Spinal cord (tissue), 10 donors: ENCODE measurements at places on chromosomes 2 and 18. TPM values are rescaled to one million over a fixed set of nuclear protein-coding genes. Genes with fewer than 3 reads are reported as not detected.

Gene NT5C1B
- not detected for total RNA-seq

Gene BUB1
- total RNA-seq = 14.4 TPM

Gene RAB17
- 4.2 TPM for total RNA-seq

Gene AOX1
- 9.2 TPM for total RNA-seq

Gene SIX2
- 5.5 TPM for total RNA-seq

Gene UCN
- 0.79 TPM for total RNA-seq

Gene SLC23A3
- 0.69 TPM for total RNA-seq

Gene SLC4A5
- total RNA-seq = 22.3 TPM

Gene ADI1
- total RNA-seq = 84.4 TPM

- no peak for DNase-seq
Observed at GRCh38 chr2:144137705-144138428, 382.1 kb downstream of the ZEB2 start.

GRCh38 chr2:129883121-129883520 lies 96.3 kb upstream of the RAB6C start:
- DNase-seq = no peak

DNA sequence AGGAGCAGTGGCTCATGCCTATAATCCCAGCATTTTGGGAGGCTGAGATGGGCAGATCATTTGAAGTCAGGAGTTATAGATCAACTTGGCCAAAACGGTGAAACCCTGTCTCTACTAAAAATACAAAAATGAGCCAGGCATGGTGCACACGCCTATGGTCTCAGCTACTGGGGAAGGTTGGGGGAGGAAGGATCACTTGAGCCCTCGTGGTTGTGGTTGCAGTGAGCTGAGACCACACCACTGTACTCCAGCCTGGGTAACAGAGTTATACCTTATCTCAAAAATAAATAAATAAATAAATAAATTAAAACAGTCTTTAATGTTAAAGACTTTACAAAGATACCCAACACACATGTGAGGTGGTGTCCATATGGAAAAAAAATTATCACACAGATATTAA lies 134.0 kb downstream of the C2orf74 start:
- no peak for DNase-seq

GRCh38 chr18:36547544-36547943 lies 250.0 kb downstream of the FHOD3 start:
- DNase-seq = no peak

DNA sequence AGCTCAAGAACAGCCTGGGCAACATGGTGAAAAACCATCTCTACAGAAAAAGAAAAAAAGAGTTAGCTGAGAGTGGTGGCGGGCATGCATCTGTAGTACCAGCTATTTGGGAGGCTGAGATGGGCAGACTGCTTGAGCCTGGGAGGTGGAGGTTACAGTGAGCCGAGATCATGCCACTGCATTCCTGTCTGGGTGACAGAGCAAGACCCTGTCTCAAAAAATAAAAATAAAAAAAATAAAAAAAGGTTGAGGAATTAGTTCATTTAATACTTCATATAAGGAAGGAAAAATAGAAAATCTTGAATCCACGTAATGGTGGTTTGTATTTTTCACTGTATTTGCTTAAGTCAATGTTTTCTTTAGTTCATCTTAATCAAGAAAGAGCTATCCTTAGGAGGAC lies 241.7 kb downstream of the TGIF1 start:
- DNase-seq = no peak

GRCh38 chr18:68234131-68234530 lies 480.8 kb downstream of the TMX3 start:
- DNase-seq = no peak

- no peak for DNase-seq
Observed at GRCh38 chr2:85376291-85377065, 21.9 kb downstream of the ELMOD3 start.

DNA sequence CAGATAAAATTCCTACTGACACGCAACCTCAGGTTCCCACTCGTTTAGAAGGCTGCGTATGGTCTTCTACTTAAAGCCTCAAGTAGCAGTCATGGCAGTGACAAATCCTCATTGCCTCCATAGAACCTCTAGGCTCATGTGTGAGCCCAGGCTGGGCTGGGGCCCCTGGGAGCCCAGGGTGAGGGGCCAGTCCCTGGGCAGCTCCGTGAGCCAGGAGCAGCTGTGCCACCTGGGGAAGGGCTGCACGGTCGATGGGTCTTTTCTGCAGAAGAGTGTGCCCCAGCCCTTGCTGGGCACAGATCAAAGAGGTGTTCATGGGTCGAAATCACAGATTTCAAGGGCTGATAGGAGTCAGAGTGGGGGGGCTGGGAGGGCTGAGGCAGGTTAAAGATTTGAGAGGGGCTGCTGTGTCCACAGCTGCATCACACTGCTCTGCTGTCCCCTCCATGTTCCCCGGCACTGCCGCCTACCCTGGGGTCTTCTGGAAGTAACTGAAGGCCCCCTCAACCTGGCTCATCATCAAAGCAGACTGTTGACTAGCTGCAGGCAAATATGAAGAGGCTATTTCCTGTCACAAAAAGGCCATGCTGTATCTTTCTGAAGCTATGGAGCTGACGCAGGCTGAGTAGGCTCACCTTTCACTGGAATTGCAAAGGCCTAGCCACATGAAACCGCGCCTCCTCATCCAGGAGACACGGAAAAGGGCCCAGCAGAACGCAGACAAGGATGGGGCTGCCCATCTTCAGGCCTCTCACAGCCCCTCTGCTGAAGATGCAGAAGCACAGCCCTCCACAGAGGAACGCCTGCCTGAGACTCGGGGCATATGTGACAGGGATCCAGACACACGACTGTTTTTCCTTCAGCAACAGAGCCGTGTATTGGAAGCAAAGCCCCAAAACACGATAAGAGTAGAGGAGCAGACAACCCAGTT lies 35.7 kb upstream of the ALPP start:
- no peak for DNase-seq

DNA sequence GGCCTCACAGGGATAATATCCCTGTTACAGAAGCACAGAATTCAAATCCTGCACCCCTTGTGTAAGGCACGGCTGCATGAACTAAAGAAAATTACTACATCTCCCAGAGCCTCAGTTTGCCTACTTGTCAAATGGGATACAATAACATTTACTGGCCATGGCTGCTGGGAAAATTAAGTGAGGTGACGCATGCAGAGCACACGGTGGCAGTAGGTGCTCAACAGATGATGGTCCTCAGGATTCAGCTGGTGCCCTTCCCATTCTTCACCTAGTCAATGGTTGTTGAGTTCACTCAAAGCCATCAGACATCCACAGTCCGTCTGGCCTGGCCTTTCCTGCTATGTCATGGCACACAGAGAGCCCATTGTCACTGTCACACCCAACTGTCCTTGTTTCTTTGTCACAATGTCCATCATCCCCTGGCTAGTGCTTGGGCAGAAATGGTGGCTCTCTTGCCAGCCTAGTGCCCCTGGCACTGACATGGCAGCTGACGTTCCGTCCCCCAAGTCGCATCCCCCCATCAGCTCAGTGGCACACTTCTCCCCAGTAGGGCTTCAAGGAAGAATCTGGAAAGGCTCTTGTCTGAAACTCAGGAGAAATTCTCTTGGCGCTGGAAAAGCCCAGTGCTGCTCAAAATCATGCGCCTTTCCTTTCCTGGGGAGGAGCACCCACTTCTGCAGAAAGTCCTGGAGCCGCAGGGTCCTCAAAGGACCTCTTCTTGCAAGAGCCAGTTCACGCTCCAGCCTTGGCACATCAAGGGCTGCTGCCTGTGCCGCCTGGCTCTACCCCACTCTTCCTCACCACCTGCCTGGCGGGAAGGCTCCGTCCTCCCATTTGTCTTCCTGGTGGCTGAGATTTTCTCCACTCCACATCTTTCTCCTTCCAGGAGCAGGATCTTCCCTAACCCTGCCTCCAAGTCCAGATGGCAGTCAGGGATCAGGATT lies 55.9 kb upstream of the SLC66A3 start:
- no peak for DNase-seq

DNA sequence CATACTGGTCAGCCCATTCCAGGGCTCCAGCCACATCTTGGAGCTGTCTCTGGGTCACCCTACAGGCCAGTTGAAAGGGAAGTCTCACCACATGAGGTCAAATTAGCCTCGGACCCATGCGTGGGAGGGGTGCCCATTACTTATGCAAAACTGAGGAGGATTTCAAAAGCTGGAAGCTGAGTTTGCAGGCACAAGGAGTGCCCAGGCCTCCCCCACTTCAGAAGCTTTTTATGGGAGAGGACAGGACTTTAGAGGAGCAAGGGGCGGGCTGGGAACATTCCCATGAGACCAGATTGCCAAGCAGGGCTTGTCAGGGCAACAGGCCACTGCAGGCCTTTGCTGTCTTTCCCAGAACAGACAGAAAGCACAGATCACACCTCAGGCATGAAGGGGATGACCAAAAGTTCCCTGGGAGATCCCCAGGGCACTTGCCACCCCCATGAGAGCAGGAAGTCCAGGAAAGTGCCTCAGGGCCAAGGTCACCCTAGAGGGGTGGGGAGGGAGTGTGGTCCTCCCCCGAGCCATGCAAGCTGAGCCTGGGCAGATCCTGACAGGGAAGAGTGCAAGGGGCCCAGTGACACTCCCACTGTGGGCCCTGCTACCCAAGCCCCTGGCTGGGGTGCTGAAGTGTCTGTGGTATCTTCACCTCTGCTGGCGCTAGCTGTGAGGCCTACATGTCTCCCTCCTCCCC lies 267.7 kb downstream of the BCL11A start:
- DNase-seq = no peak

DNA sequence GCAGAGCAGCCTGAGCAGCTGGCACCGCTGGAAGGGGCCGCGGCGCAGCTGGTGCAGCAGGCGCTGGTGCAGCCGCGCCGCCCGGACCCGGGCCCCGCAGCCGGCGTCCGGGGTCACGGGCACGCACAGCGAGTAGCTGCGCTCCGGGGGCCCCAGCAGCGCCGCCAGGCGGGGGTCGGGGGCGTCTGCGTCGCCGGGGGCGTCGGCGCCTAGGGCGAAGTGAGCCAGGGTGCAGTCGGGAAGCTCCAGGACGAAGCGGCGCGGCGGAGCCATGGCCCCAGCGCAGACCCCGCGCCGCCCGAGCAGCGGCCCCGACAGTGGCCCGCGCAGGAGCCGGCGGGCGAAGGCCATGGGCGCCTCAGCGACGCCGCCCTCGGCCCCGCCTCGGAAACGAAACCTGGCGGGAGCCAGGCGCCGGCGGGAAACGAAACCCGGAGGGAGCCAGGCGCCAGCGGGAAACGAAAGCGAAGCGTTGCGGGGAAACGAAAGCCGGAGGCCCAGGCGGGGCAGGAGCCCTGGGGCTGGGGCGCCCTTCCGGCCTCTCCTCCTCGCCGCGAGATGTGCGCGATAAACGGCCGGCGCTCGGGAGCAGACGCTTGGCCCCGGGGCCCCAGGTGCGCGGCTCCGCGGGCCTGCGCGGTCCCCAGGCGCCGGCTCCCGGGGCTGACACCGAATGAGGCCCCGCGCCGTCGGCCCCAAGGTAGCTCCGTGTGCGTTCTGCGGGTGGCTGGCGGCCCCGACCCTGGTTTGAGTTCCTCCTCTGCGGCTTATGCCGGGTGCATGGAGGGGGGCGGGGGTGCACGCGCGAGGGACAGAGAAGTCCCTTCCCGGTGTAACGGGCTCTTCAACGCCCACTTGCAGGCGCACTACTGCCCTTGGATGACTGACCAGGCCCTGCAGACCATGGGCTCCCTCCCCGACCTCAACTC lies at the start of gene CMPK2:
TSS of gene CMPK2 (minus strand) at position 562 of the 929 bp plus-strand sequence. CDS start at position 351, 211 bp downstream.
- DNase-seq = peak; percentile 24

GRCh38 chr2:23292024-23292423 lies 93.0 kb upstream of the KLHL29 start:
- DNase-seq = no peak

DNA sequence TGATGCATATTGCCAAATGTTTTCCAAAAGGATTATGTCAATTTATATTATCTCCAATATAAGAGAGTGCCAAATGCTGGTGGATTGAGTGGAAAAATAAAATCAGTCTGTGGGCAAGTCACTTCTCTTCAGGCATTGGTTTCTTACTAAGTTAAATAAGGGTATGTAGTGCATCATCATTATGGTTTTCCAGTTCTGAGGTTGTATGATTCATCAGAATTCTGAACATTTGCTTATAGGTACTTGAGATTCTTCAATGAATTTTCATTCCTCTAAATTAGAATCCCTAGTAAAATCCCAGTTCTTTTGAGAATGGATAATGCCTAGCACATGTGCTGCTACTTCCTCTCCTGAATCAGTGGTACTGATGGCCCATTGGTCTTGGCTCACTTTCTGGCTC lies 188.9 kb upstream of the OSR1 start:
- DNase-seq = no peak

DNA sequence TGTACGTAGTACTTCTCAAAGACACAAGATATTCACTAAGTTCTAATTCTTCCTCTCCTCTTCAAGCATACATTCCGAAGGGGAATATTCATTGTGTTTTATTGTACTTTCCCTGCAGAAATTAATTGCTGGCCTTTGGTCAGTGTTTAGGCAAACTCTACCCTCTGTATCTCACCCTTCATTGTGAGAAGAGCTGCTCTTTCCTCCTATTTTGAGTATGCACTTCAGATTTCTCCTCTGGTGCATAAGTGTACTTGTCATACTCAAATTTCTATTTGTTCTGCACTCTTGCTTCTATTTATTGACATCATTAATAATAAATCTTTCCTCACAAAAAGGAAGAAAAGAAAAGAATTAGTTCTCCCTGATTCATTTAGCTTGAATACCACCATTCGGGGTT lies 485.4 kb upstream of the SLC8A1 start:
- DNase-seq = no peak
